ENCODE measurements at places on chromosomes 11 and 22.

GRCh38 chr11:65903068-65903481, 2.9 kb upstream of the FOSL1 start:
- DNase-seq: peak; percentile 63

GRCh38 chr11:3123761-3124733, 41.1 kb downstream of the OSBPL5 start:
- no peak for DNase-seq

DNA sequence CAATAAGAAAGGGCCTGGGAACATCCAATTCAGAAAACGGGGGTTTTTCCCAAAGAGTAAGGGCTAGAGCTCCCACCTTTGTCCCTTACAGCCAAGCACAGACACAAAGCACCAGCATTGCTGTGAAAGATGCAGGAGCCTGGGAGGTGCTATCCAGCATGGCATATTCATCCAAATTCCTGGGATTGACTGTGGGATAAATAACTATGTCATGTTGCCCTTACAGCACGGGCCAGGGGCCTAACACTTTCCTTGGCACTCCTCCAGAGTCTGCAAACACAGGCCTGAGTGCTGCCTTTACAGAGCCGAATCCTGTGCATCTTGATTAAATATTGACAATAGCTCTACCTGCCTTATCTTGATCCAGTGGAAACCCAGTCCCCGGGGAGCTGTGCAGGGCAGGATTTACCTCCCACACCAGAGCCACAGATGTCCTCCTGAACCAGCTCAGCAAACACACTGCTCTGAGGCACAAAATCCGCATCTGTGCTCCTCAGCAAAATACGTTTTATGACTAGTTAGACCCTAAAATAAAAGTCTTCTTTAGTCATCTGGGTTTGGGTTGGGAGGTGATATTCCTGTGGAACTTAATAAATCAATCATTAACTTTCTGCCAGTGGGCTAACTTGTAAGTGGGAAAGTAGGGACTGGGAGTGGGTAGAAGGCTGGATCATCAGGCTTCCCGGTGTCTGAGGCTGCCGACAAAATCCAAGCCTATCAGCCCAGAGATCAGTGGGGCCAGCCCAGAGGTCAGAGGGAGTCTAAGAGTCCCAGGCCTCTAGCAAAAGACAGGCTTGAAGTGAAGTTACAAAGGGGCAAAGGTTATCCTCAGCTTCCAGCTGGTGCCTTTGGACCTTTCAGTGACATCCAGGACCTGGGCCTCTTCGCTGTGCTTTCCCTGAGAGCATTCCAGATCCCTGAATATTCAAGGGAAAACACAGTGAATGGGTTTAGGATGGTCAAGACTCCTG, 36.5 kb downstream of the POU2AF3 start:
- DNase-seq: no peak

GRCh38 chr11:73313652-73314051, 5.6 kb downstream of the ARHGEF17 start:
- peak; percentile 35 for DNase-seq

DNA sequence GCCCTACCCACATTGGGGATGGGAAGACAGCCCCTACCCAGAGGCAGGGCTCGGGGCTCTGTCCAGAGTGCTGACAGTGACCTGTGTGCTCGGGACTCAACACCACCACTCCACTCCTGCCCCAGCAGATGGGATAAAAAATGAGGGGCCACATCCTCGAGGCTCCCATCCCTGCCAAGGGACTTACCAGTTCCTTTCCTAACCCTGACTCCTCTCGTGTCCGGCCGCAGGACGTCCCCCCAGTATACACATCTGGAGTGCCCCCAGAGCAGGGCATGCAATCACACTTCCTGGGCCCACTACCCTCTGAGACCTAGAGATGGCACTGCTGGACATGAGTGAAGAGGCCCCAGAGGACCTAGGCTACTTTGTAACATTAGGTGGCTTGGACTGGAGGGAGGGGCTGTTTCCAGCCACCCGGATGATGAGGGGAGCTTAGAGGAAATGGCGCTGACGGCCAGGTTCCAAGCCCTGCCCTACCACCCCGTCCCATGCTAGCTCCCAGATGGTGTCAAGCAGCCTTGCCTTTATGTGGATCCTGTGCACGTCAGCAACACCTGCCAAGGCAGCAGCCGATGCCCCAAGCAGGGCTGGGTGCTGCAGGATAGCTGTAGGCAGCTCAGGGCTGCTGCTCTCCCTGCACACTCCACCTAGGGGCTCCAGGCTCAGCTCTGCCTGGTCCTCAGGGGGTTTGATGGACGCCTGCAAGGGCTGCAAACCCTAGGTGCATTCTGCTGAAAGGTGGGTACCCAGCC, 86.6 kb downstream of the DGCR2 start:
- no peak for DNase-seq

DNA sequence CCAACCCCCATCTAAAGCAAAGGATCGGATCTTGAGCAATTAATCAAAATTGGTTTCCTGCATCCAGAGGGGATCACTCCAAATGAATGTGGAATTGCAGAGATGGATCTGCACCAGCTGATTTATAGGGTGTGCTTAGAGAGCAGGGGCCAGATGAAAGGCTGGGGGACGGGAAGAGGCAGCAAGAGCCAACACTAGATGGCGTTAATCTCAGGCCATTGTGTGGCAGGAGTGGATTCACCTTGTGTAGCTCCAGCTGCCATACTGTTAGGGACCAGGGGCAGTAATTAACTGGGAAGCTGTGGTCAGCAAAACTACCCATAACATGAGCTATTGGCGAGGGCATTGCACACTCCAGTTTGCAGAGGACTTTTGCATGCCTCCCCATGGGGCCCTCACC, 35.6 kb downstream of the SERPINH1 start:
- DNase-seq: peak; percentile 40

DNA sequence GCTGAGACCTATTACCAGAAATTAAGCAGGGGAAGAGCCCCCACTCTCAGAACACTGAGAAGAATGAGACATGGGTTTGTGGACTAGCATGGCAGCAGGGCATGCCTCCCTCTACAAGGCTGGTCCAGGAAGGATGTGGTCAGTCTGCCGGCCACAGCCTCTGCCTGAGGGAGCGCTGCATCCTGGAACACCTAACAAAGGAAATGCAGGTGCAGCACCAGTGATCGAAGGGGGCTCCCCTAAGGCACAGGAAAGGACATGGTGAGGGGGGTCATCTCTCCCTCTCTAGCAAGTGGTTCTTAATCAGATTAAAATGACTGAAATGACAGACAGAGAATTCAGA, 40.6 kb upstream of the ARL14EP start:
- DNase-seq: no peak

- DNase-seq: no peak
These were observed 103.3 kb upstream of the ANO5 start for GRCh38 chr11:22089609-22090008.

GRCh38 chr11:61069427-61069826, 32.9 kb upstream of the CD5 start:
- DNase-seq: no peak

GRCh38 chr11:115926138-115926537, 421.9 kb upstream of the CADM1 start:
- DNase-seq: no peak

DNA sequence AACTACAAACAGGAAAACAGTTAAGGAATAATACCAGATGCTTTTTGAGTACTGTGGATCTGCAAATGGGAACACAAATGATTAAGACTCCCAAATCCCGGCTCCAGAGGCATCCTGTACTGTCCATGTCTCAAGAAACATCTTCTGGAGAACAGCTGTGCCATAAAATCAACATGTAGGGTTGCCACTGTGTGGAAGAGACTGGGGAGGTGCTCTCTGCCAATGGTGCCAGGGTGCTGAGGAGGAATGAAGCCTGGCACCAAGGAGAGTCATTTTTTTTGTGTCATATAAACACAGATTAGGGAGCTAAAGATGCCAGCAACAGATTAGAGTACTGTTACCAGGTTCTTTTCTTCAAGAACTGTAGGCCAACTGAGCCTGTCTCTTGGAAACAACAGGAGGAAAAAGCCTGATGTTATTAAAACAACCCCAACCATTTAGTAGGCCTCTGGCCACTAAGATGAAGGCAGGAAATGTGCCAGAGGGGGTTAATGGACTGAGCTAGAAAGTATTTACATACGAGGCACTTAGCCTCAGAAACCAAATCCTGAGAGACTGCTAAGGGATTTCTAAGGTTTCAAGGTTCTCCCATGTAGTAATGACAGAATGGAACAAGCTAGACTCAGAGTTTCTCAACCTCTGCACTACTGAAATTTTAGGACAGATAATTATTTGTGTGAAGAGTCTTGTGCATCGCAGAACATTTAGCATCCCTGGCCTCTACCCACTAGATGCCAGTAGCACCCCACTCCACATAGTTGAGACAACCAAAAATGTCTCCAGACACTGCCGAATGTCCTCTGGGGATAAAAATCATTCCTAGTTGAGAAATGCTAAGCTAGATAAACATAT, 54.6 kb upstream of the CHRM4 start:
- DNase-seq: no peak

GRCh38 chr22:38077595-38077994, 6.4 kb downstream of the SLC16A8 start:
- DNase-seq: no peak

DNA sequence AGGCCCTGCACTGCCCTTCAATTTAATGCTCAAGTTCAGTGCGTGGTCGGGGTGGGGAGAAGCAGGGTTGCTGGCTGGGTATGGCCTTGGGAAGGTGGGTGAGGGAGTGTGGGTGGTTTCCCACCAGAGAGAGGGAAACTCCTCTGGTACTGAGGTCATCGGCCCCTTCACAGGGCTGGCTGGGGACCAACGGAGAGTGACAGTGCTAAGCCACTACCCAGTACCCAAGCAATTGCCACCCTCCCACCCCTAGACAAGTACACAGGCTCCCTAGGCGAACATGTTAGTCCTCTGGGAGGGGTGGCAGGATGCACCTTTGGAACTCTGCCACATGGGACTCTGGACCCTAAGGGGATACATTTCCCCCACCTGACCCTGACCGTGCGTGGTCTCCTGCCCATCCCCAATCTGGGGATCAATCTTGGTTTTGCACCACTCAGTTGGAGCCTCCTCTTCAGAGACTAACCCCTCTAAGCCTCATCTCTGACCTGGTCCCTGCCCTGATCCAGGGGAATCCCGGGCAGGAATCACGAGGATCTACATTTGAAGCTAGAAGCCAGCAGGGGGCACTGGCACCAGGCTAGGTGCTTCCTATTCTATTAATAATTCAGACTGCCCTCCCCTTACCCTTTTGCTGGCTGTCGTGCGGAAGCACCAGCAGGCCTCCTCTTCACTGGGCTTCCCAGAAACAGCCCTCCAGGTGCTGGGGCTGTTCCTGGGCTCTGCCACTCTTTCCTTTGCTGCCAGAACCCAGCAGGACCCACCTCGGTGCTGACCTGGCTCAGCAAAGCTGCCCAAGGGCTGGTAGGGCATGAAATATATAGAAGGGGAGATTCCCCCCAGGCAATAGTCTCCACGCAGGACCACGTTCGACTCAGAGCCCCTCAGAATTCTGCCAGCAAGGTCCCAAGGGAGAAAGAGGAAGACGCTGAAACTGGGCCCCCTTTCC, 377.7 kb downstream of the TENM4 start:
- no peak for DNase-seq

Data from Kasumi-1 (cell line).